KBM-7 (cell line): ENCODE measurements at places on chromosomes 6 and 20.

- DNase-seq, result no peak
Measured at GRCh38 chr6:35960187-35960586, 39.3 kb upstream of the SRPK1 start.

- DNase-seq, result peak; percentile 81
Measured at GRCh38 chr6:113879186-113880096, 22.3 kb downstream of the MARCKS start.

- no peak for DNase-seq
Measured at GRCh38 chr6:145882121-145882531, 67.5 kb upstream of the FBXO30 start.

DNA sequence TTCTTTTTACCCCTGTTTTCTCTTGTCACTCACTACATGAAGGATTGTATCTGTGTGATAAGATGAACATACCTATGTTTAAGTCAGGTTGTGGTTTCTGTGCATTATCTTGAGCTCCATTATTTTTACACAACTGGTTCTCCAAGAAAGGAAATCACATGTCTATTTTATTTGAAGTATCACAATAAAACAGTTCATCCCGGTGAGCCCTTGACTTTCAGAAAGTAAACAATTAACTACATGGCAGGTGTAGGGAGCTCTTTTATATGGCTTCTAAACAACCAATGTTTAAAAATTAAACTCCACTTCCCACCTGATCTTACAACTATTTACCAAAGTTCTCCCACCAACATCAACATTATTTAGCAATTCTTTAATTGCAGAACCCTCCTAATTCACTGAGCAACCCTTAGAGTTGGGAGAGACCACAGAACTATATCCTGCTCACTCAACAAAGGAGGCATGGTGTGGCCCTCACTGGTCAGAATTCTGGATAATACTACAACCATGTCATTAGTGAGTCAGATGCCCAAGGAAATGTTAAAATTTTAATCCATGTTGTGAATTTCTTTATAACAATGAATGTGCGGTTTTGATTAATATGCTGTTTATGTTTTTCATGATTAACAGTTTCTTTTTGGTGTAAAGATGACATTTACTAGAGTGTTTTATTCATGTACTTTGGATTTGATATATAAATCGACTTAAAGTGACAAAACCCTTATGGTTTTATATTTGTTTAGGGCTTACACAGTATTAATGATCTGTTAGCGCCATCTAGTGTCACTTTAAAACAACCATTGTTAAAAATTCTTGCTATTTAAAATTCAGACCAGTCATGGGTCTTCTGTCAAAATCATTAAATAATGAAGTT lies 50.0 kb upstream of the SCGN start:
- peak; percentile 55 for DNase-seq

DNA sequence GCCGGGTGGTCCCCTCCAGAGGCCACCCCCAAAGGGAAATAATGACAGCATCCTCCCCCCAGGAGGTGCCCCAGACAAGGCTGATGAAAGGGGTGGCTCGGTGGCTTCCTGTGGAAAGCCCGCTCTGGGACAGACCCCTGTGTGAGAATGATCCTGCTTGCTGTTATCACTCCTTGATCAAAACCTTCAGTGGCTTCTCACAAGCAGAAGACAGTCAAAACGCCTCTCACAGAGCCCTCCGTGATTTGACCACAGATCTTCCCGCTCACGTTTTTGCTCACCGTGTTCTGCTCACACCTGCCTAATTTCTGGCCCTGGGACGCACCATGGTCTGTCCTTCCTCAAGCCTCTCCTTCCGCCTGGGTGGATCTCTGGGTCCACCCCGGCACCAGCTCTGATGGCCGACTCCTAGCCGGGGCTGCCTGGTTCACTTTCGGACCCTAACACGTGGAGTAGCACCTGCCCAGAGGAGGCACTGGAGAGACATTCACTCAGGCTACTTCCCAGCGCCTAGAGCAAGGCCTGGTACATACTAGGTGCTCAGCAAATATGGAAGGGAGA lies 210.4 kb downstream of the ANKRD60 start:
- DNase-seq, result no peak

DNA sequence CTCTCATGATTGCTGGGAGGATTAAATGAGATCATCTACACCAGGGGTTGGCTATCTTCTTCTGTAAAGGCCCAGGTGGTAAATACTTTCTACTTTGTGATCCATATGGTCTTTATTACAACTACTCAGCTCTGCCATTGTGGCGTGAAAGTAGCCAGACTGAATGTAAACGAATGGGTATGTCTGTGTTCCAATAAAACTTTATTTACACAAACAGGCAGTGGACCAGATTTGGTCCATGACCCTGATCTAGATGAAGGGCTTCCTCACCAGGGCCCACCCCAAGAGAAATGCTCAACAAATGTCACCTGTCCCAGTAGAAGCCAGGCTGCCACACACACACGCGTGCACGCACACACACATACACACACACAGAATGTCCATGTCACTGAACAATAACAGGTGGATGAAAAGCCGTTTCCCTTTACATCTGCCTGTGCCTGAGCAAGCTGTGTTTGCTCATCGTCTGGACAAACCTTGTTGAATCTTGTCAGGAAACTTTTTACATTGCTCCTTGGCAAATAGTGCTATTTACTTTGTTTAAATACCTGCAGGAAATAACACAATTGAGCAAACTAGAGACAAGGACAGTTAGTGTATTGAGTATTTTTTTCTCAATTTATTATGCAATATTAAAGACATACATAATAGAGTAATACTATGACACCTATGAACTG lies 114.3 kb downstream of the EYA2 start:
- no peak for DNase-seq

DNA sequence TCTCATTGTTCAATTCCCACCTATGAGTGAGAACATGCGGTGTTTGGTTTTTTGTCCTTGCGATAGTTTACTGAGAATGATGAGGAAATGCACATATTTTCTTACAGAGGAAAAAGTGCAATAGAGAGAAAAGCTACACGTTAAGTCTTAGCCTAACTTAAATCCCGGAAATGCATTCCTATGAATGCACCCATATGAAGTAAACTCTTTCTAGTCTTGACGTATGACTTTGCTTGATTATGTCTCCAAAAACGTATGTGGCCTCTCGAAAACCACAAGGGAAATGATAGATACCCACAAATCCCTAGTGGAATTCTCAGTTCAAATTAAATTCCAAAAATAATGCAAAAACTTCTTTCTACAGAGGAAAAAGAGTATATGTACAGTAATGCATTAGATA lies 90.7 kb upstream of the SASH1 start:
- DNase-seq, result no peak

GRCh38 chr6:145263778-145264211 lies 471.5 kb downstream of the EPM2A start:
- DNase-seq, result no peak

- no peak for DNase-seq
Measured at GRCh38 chr20:48463096-48463720, 364.6 kb downstream of the PREX1 start.

DNA sequence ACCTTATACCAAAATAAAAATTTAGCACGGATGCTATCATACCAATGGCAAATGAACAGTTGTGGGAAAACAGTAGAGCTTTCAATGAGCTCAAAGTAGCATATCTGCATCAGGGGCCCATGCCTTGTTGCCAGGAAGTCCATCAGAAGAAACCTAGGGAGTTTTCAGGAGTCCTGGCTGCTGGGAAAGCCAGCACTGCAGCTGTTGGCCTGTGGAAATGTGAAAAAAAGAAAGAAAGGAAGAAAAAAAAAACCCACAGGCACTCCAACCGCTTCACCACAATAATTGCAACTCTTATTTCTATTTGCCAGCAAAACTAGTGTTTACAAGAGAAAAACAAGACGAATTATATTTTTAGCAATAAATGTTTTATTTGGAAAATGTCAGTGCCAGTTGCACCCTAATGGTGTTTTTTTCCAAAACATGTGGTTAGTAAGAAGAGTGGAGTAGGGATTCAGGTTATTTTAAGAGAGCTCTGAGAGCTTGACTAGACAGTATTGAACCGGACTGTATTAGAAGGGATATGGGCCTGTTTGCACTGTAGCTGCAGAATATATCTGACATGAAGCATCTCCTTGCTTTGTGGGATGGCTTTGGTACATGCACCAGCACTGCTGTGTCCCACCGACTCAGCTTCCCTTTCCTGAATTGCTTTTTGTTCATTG lies 137.3 kb downstream of the CCDC170 start:
- DNase-seq, result no peak

- no peak for DNase-seq
Measured at GRCh38 chr6:109031416-109031815, 63.2 kb downstream of the SESN1 start.

- no peak for DNase-seq
Measured at GRCh38 chr6:117559299-117559698, 43.0 kb downstream of the GOPC start.
